ENCODE measurements at places on chromosomes 1 and 21. TPM values are rescaled to one million over a fixed set of nuclear protein-coding genes. Genes with fewer than 3 reads are reported as not detected.

Gene SHISA4
- total RNA-seq = 35.5 TPM

Gene TCHHL1
- not detected for total RNA-seq

Gene AIRE
- not detected for total RNA-seq

Gene PRPF38A
- total RNA-seq = 12.1 TPM

Gene VAV3
- not detected for total RNA-seq

Gene ADORA3
- not detected for total RNA-seq

Gene NR0B2
- not detected for total RNA-seq

Gene CHIA
- not detected for total RNA-seq

Gene CCDC190
- total RNA-seq = 0.86 TPM

Gene ASTN1
- total RNA-seq = not detected

Gene RIPK4
- not detected for total RNA-seq

Gene TNFSF4
- 19.0 TPM for total RNA-seq

Gene OR2T5
- total RNA-seq = not detected

Gene NASP
- 54.8 TPM for total RNA-seq

Gene CELA2B
- not detected for total RNA-seq

Gene TEX38
- total RNA-seq = not detected

Gene SLC5A3
- 11.5 TPM for total RNA-seq

Gene FAM89A
- 6.9 TPM for total RNA-seq

Gene CD1C
- total RNA-seq = not detected

Gene GUCA2B
- not detected for total RNA-seq

Gene CFAP107
- total RNA-seq = not detected

Gene MUL1
- total RNA-seq = 35.7 TPM

Gene PCP4L1
- total RNA-seq = not detected

Gene SPATA1
- not detected for total RNA-seq

Gene SYCP1
- total RNA-seq = not detected

Gene RNF186
- total RNA-seq = not detected

Gene GPR161
- 9.2 TPM for total RNA-seq

Gene GNG12
- 140 TPM for total RNA-seq

Gene B4GALT2
- 134 TPM for total RNA-seq

Gene GPR37L1
- not detected for total RNA-seq

Gene HEYL
- total RNA-seq = not detected

Gene HPCA
- 0.29 TPM for total RNA-seq

Gene OR2T2
- not detected for total RNA-seq

Gene RHBG
- total RNA-seq = not detected

Gene CLCA4
- total RNA-seq = not detected

Gene ADGRL4
- 1.1 TPM for total RNA-seq

Gene CELA3B
- not detected for total RNA-seq

Gene RXFP4
- not detected for total RNA-seq

Gene SAMD13
- 0.58 TPM for total RNA-seq

Gene FCER1A
- not detected for total RNA-seq

Gene LCE3E
- total RNA-seq = not detected

Gene ZNF593OS
- 0.29 TPM for total RNA-seq

Gene EFNA4
- 7.8 TPM for total RNA-seq

Gene CRYZL1
- 10.4 TPM for total RNA-seq

Gene PLCH2
- total RNA-seq = not detected

Gene LUZP1
- total RNA-seq = 20.8 TPM

Gene FAM151A
- not detected for total RNA-seq

Measured in myometrial cell (primary cell).